Glutamatergic neuron (in vitro differentiated cells): ENCODE measurements at places on chromosomes 3 and 15. TPM values are rescaled to one million over a fixed set of nuclear protein-coding genes. Genes with fewer than 3 reads are reported as not detected.

The SPINT1 gene
- 6.0 TPM for total RNA-seq

The SNTN gene
- total RNA-seq = not detected

The ATP8B4 gene
- total RNA-seq = not detected

The DPPA2 gene
- 0.42 TPM for total RNA-seq

The SLC12A1 gene
- total RNA-seq = not detected

The TBC1D5 gene
- total RNA-seq = 40.2 TPM

The GPR149 gene
- total RNA-seq = 0.25 TPM

DNA sequence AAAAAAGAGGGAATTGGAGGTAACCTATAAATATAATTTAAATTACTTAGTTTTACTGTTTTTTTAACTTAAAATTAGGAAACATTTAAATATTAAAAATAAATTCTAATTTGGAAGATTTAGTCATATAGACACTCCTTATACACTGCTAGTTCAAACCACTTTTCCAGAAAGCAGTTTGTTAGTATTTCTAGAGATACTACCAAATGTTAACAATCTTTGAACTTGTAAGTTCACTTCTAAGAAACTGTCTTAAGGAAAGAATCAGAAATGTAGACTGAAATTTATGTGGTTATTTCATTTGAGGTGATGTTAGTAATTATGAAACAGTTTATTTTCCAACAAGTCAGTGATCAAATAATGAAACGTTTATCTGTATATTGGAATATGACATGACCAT is 22.7 kb downstream of the CTDSPL2 start:
- H3K4me3 ChIP-seq = no peak overlapping the region
- no peaks in the 10 kb centered on the region for H3K4me1 ChIP-seq
- H3K27me3 ChIP-seq = no peaks in the 10 kb centered on the region
- DNase-seq = no peak
- no peak overlapping the region for H3K27ac ChIP-seq

GRCh38 chr3:172103724-172104123 is 64.3 kb downstream of the FNDC3B start:
- DNase-seq = no peak
- H3K27me3 ChIP-seq = no peaks in the 10 kb centered on the region
- H3K27ac ChIP-seq = no peak overlapping the region
- no peak overlapping the region for H3K4me3 ChIP-seq

- H3K4me1 ChIP-seq = no peaks in the 10 kb centered on the region
- no peak overlapping the region for H3K27ac ChIP-seq
- no peak overlapping the region for H3K4me3 ChIP-seq
- peaks cover under 1% of the 10 kb centered on the region for H3K27me3 ChIP-seq
- no peaks in the 10 kb centered on the region for H3K36me3 ChIP-seq
Measured at GRCh38 chr15:26421065-26421464, 351.8 kb downstream of the GABRB3 start.

- peaks cover 19% of the 10 kb centered on the region for H3K36me3 ChIP-seq
- no peaks in the 10 kb centered on the region for H3K4me1 ChIP-seq
- DNase-seq = no peak
- no peak overlapping the region for H3K4me3 ChIP-seq
- no peak overlapping the region for H3K27ac ChIP-seq
Measured at GRCh38 chr3:50924638-50925037, 249.9 kb downstream of the DOCK3 start.

GRCh38 chr3:131304890-131305289 is 76.7 kb upstream of the NUDT16 start:
- no peaks in the 10 kb centered on the region for H3K4me1 ChIP-seq
- peaks cover 5% of the 10 kb centered on the region for H3K27me3 ChIP-seq
- peaks cover 12% of the 10 kb centered on the region for H3K36me3 ChIP-seq
- H3K4me3 ChIP-seq = no peak overlapping the region
- DNase-seq = no peak

- H3K27ac ChIP-seq = no peak overlapping the region
- H3K36me3 ChIP-seq = no peaks in the 10 kb centered on the region
- no peak for DNase-seq
- no peak overlapping the region for H3K4me3 ChIP-seq
- H3K27me3 ChIP-seq = peaks cover 2% of the 10 kb centered on the region
- H3K4me1 ChIP-seq = peaks cover 8% of the 10 kb centered on the region
Measured at GRCh38 chr3:45021524-45022297, 4.4 kb upstream of the CLEC3B start.

DNA sequence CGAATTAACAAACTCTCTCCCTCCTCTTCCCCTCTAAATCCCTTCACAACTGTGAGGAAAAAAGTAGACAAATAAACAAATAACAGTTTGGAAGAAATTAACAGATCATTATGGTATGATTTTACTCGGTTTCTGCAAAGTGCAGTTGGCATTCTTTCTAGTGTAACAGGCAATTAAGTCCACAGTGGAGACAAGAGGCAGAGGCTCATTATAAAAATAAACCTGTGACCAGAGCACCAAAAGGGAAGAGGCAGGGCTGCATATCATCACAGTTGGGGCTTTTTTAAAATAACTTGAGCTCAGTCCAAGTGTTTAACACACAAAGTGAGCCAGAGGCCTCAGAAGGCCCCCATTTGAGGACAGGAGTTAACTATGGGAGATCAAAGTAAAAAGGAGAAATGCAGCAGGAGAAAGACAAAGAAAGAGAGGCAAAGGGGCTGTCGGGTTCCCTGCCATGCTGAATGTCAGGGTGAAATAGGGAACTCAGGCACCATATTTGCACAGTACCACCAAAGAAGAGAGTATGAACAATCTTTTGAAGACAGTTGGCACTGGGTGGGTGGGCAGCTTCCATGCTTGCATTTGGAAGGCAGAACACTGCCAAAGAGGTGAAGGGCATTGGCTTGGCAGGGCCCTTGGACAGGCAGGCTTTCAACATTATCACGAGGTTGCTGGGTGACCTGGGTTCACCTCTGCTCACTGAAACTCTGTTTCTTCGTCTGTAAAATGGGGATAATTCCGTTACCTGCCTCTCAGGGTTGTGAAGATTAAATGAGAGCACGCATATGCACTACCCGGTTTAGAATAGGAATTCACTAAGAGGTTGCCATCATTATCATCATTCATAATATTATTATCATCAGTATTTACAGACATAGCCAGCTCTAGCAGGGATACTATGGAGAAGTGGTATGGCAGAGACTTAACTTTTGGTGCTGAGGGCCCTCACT is 134.5 kb downstream of the MEX3B start:
- no peak overlapping the region for H3K27ac ChIP-seq
- H3K36me3 ChIP-seq = no peaks in the 10 kb centered on the region
- peaks cover 9% of the 10 kb centered on the region for H3K27me3 ChIP-seq
- no peak for DNase-seq
- no peak overlapping the region for H3K4me3 ChIP-seq

DNA sequence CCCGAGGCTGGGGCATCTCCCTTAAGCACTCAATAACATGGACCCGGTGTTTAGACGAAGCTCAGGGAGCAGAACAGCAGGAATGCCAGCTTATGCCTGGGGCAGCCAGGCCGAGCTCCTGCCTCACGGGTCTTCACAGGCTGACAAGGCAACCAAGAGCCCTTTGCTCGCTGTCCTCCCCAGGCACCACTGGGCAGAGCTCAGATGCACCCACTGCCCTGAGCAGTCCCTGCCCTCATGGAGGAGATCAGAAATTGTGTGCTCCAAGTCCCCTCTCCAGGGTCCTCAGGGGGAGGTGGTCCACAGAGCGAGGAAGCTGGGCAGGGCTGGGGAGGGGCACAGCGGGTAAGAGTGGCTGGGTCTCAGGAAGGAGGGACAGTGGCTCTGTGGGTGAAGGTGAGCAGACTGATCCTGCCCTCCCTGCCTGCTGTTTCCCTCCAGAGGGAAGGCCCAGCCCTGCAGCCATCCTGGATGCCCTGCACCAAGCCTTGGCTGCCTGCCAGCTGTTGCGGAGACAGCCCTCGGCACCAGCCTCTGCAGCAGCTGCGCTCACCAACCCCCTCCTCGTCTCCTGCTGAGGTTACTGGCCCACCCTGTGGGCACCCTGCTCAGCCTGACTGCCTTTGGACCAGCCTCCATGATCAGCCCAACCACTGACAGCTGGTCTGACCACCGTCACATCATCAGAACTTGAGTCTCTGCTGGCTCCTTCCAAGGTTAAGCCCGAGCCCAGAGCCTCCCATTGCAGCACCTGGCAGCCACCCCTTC is 21.1 kb upstream of the GP9 start:
- H3K4me1 ChIP-seq = no peaks in the 10 kb centered on the region
- no peak overlapping the region for H3K27ac ChIP-seq
- H3K36me3 ChIP-seq = peaks cover 22% of the 10 kb centered on the region
- no peak for DNase-seq
- peaks cover 5% of the 10 kb centered on the region for H3K27me3 ChIP-seq
- H3K4me3 ChIP-seq = no peak overlapping the region

GRCh38 chr3:89580859-89581258 is 473.4 kb downstream of the EPHA3 start:
- no peak for DNase-seq
- H3K36me3 ChIP-seq = no peaks in the 10 kb centered on the region
- no peak overlapping the region for H3K27ac ChIP-seq
- no peaks in the 10 kb centered on the region for H3K27me3 ChIP-seq
- no peak overlapping the region for H3K4me3 ChIP-seq
- H3K4me1 ChIP-seq = peaks cover 7% of the 10 kb centered on the region

DNA sequence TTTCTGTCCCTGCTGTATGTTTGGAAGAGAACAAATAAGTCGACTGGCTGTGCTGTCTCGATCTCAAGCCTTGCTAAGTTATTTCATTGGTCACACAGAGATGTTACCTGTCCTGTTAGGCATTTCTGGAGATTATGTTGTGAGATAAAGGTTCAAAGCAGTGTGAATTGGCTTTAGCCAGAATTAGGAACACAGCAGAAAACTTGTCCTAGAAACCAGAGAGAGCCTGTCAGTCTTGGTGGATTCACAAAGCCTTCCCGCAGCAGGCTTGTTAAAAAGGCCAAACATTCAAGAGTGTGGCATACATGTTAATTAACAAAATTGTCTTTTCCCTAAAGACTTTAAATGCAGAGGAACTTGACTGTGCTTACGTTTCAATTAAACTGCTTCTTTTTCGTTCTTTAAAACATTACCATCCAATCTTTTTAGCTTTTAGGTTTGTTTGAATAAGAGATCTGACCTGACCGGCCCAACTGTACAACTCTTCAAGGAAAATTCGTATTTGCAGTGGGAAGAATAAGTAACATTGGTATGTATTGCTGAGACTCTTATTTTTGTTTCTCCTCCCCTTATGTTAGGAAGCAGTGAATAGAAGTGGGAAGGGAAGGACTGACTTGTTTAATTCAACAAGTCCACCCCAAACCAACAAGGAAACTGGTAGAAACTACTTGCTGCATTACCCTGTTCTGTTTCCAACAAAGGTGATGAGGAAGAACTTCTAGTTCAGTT is 25.2 kb downstream of the ABHD2 start:
- H3K4me1 ChIP-seq = peaks cover 28% of the 10 kb centered on the region
- no peak overlapping the region for H3K4me3 ChIP-seq
- H3K27ac ChIP-seq = no peak overlapping the region

DNA sequence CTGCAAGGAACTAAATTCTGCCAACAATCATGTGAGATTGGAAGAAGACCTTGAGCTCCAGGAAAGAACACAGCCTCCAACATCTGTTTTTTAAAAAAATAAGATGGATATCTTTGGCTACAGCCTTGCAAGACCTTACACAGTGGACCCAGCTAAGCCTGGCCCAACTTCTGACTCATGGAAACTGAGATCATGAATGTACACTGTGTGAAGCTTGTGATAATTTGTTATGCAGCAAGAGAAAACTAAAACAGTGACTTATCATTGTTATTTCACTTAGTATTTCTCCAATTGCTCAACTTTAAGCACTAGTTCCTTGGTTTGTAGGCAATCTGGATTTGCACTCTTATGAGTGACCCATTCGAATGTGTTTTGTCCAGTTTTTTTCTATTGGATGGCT is 29.3 kb downstream of the SHQ1 start:
- H3K4me1 ChIP-seq = peaks cover 6% of the 10 kb centered on the region
- no peaks in the 10 kb centered on the region for H3K36me3 ChIP-seq
- no peak for DNase-seq
- H3K27me3 ChIP-seq = no peaks in the 10 kb centered on the region

DNA sequence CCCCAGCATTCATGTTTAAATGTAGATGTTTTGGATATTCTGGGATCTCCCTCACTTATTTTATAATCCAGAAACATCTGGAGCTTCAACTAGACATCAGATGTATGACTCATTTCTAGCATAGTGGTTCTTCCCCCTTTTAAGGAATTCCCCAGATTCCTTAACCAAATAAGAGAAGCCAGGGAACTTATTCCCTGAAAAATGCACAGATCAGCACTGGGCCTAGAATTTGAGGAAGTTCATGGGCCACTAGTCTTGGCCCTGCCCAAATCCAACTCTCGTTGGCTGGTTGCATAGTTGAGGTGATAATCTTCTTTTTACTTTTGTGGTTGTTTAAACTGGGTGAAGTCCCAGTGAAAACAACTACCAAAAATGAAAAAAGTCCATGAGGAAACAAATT is 20.4 kb downstream of the RARRES1 start:
- H3K27ac ChIP-seq = no peak overlapping the region
- no peaks in the 10 kb centered on the region for H3K36me3 ChIP-seq
- DNase-seq = no peak

GRCh38 chr3:89565098-89565497 is 457.7 kb downstream of the EPHA3 start:
- H3K36me3 ChIP-seq = peaks cover 11% of the 10 kb centered on the region
- no peak overlapping the region for H3K27ac ChIP-seq
- H3K4me3 ChIP-seq = no peak overlapping the region
- no peaks in the 10 kb centered on the region for H3K4me1 ChIP-seq
- no peaks in the 10 kb centered on the region for H3K27me3 ChIP-seq
- no peak for DNase-seq

DNA sequence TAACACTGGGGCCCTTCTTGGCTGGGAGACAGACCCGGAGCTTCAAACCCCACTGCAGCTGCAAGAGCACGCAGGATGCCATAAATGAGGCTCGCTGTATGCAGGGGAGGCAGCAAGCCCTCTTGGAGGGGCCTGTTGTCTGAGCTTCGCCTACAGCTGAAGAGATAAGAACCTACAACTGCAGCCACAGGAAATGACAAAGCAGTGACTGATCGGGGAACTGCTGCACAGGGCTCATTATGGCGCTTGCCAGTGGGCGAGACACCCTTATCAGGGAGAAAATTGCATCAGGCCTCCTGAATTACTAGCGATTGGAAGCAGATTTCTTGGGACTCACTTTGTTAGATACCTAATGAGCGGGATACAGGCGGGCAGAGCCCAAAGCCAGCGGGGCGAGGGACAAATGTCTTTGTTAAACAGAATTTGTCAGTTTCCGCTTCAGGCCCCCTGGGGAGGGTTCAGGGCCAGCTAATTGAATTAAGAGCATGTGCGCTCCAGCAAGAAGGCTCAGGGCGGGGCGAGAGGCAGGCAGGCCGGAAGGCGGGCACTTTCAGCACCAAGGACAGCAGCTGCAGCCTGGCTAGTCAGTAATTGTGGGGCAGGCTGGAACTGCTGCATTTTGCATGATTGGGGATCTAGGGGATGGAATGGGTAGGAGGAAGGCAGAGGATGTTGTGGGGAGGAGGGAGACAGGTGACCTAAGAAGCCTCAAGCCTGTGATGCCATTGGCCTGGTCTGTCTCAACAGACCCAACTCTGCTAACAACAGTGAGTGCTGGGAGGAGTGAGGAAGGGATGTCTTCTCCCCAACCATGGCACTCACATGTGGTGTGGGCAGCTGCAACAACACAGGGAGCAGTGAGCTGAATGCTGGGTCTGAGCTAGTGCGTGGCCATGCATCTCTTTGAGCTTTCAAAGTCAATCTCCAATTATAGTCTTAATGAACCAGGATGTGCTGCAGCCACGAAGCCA is 55.3 kb downstream of the CCDC33 start:
- H3K4me3 ChIP-seq = peak overlapping the region; percentile 82
- peaks cover 5% of the 10 kb centered on the region for H3K36me3 ChIP-seq
- peaks cover 35% of the 10 kb centered on the region for H3K27me3 ChIP-seq
- peak overlapping the region; percentile 40 for H3K27ac ChIP-seq
- peaks cover 24% of the 10 kb centered on the region for H3K4me1 ChIP-seq
